Effector memory CD8-positive, alpha-beta T cell (primary cell): ENCODE measurements at places on chromosomes 1 and 21.

GRCh38 chr1:60427701-60428100 is 354.1 kb upstream of the C1orf87 start:
- no peak for DNase-seq

GRCh38 chr1:176379626-176380339 is 83.2 kb upstream of the PAPPA2 start:
- no peak for DNase-seq

DNA sequence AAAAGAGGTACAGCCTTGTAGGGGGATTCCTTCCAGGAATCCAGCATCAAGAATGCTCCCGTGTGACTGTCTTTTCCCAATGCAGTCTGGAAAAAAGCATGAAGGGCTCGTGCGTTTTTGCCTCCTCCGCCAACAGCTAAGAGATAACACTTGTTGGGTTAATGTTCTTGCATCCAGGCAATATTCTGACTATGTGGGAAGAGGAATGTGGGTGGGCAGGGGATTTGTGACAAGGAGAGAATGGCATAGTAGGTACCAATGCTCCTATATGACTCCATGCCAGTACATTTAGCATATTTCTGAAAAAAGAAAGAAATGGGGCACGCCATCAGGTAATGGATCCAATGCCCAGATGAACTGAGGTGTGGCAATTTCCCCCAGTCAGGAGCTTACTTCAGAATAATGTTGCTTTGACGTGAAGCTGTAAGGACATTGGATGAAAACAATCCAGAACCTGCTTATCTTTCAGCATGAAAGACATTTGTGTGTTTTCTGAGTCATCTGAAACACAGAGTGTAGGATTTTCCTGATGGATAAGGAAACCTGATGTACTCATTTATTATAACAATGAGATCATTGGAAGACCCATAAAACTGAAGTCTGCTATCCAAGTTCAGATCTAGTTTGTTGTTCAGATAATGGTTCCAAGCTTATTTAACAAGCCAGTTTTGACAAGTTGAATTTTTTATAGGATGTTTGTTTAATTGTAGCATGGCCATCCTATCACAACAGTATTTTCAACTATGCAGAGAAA is 105.5 kb downstream of the LYPLAL1 start:
- no peak for DNase-seq

- no peak for DNase-seq
Measured at GRCh38 chr1:228044961-228045360, 37.5 kb upstream of the ARF1 start.

DNA sequence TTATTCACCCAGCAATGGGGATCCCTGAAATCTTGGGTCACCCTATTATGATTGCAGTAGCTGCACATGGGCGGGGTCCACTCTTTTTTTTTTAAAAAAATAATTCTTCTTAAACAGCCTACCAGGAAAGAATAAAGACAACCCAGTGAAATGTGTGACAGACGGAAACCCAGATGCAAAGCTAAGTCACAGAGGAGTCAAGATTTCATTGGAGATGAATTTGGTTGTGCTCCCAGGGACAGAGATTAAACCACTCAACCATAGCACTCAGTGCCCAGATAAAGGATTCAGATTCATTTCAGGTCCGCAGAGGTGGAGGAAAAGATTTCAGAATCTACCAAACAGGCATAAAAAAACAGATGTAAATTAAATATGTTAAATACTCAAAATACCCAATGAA is 583.5 kb upstream of the ZP4 start:
- no peak for DNase-seq

- no peak for DNase-seq
Measured at GRCh38 chr1:34844252-34844634, 15.3 kb downstream of the SMIM12 start.

DNA sequence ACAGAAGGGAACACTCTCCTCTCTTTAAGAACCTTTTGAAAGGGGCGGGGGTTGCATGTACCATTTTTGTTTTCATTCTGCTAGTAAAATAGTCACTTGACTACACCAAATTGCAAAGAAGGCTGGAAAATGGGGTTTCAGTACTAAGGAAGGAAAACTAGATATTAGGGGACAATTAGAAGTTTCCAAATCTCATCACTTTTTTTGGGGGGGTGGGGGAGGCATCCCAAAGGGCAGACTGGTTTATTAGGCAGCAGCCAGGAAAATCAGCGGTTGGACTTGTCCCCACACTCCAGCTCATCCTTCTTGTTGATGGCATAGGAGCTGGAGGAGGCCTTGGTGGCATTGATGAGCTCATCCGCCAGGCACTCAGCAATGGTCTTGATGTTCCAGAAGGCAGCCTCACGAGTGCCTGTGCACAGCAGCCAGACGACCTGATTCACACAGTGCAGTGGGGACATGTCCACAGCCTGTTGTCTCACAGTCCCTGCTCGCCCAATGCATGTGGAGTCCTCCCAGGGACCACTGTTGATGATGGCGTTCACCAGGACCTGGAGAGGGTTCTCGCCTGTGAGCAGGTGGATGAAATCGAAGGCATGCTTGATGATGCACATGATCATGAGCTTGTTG is 1.7 kb upstream of the TMEM50B start:
- DNase-seq = no peak

- no peak for DNase-seq
Measured at GRCh38 chr1:229759037-229759435, 133.0 kb downstream of the URB2 start.

- DNase-seq = no peak
Measured at GRCh38 chr1:13482600-13482999, 31.2 kb downstream of the LRRC38 start.

GRCh38 chr1:203968761-203969160 is 104.2 kb upstream of the SOX13 start:
- no peak for DNase-seq

DNA sequence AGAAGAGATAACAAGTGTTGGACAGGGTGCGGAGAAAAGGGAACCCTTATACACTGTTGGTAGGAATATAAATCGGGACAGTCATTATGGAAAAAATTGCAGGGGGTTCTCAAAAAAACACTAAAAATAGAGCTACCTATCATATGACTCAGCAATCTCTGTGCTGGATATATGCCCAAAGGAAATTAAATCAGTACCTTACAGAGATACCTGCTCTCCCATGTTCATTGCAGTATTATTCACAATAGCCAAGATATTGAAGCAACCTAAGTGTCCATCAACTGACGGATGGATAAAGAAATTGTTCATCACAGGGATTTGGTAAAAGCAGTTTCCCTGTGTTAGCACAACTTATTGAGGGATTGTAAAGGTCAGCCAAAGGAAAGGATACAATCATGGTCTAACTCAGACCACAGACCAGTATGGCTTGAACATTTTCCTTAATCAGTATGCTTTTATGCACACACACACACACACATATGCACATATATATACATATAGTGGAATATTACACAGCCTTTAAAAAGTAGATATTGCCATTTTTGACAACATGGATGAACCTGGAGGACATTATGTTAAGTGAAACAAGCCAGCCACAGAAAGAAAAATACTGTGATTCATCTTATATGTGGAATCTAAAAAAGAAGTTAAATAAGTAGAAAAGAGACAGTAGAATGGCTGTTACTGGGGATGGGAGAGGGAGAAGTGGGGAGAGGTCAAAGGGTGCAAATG is 44.2 kb upstream of the IRF2BP2 start:
- DNase-seq = no peak

- DNase-seq = no peak
Measured at GRCh38 chr1:54425152-54425584, 19.0 kb upstream of the SSBP3 start.

DNA sequence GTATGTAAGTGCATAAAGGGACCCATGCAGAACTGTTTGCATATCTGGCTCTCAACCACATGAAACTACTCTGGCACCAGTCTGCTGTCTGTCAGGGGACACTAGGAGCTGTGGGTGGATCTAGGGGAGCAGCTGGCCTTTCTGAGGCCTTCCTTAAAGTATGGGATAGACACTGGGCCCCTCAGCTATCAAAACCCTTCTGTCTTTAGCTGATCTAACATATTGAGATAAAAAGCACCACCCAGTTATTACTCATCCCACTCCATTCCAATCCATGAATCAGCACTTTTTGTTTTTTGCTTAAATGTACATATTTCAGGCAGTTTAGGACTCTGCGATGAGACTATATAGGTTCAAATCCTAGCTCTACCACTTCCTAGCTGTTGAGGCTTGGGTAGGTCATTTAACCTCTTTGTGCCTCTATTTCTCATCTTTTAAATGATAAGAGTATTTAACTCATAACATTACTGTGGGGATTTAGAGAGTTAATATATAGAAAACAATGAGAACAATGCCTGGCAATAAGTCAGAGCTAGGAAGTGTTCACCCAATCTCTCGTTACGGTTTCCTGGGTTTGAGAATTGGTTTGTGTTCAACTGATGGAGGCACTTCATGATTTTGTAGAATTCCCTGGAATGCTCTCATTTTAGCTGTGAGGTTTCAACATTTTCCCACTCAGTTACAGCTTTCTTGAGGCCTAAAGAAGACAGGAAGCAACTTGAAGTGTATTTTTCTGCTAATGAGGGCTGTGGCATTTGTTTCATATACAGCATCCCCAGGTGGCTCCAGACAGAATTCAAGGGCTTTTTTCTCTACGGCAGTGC is 68.9 kb downstream of the LRIG2 start:
- DNase-seq = no peak

- peak; percentile 6 for DNase-seq
Measured at GRCh38 chr21:46355161-46356004, 31.4 kb downstream of the PCNT start.

DNA sequence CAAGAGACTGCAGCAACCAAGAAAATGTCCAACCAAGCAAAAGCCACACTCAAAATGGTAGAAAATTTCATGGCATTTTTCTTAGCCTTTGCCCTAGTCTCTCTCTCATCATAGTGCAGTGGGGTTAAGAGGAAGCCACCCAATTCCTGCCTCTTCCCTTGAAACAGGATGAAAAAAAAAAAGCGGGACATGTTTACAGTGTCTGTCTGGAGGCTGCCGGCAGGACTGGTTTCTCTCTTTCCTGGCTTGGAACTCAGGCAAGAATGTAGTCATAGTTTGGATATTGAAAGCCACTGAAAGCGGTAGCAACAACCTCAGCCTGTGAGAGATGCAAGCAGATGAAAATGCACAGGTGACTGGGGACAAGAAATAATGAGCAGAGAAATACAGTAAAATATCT is 13.3 kb upstream of the TNFSF18 start:
- DNase-seq = no peak

GRCh38 chr1:40781608-40781971 is 2.0 kb upstream of the KCNQ4 start:
- no peak for DNase-seq

GRCh38 chr1:192707978-192708547 is 72.1 kb downstream of the RGS13 start:
- no peak for DNase-seq

GRCh38 chr21:30168086-30168485 is 1.5 kb upstream of the CLDN17 start:
- DNase-seq = no peak

GRCh38 chr1:230643908-230644307 is 1.6 kb downstream of the COG2 start:
- no peak for DNase-seq

GRCh38 chr1:230285351-230285750 is 140.8 kb downstream of the PGBD5 start:
- no peak for DNase-seq

GRCh38 chr1:116497656-116498055 is 73.2 kb downstream of the CD58 start:
- DNase-seq = no peak

DNA sequence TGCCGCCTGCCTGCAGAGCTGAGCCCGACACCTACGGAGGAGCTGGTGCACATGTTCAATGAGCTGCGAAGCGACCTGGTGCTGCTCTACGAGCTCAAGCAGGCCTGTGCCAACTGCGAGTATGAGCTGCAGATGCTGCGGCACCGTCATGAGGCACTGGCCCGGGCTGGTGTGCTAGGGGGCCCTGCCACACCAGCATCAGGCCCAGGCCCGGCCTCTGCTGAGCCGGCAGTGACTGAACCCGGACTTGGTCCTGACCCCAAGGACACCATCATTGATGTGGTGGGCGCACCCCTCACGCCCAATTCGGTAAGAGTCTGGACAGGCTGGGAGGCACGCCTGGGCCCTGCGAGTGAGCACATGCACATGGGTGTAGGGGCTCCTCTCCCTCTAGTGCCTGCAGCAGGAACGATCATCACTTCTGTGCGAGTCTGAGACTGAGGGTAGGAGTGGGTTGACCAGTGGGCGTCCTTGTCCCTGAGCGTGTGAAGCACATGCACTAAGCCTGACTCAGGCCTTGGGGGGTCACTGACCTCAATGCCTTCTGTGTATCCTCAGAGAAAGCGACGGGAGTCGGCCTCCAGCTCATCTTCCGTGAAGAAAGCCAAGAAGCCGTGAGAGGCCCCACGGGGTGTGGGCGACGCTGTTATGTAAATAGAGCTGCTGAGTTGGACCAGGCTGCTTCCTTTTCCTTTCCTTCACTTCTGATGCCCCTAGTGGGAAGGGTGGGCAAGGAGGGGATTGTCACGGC is 6.9 kb downstream of the DMAP1 start:
- DNase-seq = no peak

DNA sequence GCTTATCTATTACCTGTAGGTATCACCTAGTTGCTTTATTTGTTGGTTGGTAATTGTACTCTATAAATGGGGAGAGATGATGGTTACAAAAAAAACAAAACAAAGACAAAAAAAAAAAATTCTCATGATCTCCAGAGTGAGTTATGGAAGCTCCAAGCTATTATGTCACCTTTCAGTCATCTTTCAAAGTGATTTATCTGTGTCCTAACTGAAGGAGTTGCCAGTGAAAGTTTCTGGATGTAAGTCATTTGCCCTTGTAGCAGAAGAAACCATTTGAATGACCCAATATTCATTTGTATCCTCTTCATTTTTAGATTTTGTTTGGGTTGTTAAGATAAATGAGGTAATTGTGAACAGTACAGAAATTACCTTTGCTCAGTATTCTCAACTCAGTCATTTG is 3.6 kb downstream of the SLC35F3 start:
- no peak for DNase-seq

- no peak for DNase-seq
Measured at GRCh38 chr1:65425006-65425405, 4.5 kb downstream of the LEPR start.

GRCh38 chr1:38064197-38064903 is 17.8 kb upstream of the POU3F1 start:
- no peak for DNase-seq

- no peak for DNase-seq
Measured at GRCh38 chr1:156060937-156061636, at the start of gene RAB25. Gene RAB25 (plus strand): TSS chr1:156061160. CDS start chr1:156061401, 241 bp downstream.
